CD4-positive, alpha-beta T cell treated with Interleukin-6 for 4 hours (primary cell): ENCODE measurements at places on chromosomes 11 and 22.

DNA sequence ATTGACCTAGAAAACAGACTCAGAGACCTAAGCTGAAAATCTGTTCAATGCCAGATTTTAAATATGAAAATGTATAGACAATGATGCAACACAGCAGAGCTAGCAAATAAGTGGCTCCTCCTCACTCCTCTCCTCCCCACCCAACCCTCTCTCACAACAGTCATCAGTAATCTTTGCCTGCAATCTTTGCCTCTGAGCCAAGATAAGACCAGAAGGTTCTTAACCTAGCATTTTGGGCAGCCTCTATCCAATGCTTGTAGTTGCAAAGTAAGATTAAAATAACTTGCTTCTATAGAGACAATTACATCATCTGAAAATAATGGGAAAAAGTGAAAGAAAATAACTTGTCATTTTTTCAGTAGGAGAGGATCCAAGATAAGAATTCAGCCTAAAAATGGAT is 117.3 kb downstream of the PARVA start:
- DNase-seq: no peak

DNA sequence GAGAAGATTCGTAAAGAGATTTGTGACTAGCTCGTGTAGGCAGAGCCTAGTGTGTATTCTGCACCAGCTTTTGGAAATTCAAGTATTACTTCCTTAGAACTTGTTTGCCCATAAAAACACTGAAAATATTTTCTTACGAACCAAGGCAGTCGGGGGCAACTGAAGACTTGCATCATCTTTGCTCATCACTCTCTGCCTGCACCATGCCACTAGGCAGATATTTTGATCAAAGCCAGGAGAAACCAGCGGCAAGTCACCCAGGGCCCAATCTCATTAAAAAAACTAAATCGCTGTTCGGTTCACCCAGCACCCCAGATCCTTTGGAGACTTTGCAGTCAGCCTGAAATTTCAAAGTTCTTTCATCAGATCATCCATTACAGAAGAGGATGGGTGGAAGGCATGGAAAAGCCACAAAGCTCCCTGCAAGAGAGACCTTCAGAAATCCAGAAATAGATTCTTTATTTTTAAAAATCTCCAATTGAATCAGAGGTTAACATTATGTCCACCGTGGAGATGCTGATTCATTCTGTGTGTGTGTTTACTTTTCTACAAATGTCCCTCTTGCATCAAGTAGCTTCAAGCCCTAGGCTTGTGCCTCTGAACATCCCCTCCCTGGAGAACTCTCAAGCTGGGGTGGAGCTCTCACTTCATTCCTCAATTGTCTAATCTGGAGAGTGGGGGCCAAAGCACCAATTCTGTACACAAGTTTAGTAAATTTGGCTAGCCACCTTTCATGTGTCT is 78.4 kb downstream of the ETS1 start:
- peak; percentile 61 for DNase-seq

DNA sequence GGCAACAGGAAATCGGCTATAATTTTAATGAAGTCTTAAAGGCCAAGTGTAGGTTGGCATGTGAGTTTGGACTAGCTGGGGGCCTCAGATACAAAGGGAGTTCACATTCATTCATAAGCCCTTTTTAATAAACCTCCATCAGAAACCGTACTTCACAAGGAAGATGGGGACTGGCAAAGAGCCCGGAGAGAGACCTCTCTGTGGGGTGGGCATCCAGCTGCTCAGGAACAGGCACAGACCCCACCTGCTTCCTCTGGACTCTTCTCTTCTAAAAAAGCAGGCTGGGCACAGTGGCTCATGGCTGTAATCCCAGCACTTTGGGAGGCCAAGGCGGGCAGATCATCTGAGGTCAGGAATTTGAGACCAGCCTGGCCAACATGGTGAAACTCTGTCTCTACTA is 3.9 kb upstream of the ARFGAP3 start:
- DNase-seq: no peak

GRCh38 chr22:48088251-48088650 is 1325.8 kb downstream of the TBC1D22A start:
- no peak for DNase-seq

DNA sequence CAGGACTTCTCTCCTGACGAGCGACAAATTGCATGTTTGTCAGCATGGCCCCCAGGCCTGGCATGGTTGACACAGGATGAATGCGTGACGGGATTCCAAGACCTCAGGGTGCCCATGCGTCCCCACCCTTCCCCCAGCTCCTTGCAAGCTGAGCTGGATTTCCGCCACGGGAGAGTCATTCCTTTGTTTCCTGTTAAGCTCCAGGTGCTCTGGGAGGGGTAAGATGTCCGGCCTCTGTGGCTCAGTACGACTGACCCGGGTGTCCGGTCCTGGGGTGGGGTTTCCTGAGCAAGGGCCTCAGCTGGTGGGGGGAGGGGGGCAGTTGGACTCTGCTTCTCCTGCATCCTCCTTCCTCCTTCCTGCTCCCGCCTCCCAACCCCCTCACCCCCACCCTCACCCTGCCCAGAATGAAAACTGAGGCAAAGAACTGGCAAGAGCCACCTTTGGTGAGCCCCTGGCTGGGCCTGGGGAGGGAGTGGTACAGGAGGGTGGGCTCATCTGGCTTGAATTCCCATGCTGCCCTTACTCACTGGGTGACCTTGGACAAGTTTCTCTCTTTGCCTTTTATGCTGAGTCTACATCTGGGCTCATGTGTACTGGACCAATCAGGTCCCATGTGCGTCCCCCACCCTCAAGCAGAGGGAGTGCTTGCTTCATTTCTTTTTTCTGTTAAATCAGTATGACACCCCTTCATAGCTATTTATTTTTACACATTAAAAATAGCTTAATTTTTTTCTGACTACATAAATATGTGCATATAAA is 2.5 kb downstream of the CDC42EP2 start:
- DNase-seq: no peak
